GM06990 (cell line): ENCODE measurements at places on chromosomes 2 and 18.
A peak's percentile ranks its signal among the peaks of the same experiment; 100 is the strongest.

- DNase-seq: no peak
Observed at GRCh38 chr2:191521608-191522208, 156.2 kb upstream of the NABP1 start.

- DNase-seq: no peak
Observed at GRCh38 chr2:66872081-66872985, 437.4 kb downstream of the MEIS1 start.

DNA sequence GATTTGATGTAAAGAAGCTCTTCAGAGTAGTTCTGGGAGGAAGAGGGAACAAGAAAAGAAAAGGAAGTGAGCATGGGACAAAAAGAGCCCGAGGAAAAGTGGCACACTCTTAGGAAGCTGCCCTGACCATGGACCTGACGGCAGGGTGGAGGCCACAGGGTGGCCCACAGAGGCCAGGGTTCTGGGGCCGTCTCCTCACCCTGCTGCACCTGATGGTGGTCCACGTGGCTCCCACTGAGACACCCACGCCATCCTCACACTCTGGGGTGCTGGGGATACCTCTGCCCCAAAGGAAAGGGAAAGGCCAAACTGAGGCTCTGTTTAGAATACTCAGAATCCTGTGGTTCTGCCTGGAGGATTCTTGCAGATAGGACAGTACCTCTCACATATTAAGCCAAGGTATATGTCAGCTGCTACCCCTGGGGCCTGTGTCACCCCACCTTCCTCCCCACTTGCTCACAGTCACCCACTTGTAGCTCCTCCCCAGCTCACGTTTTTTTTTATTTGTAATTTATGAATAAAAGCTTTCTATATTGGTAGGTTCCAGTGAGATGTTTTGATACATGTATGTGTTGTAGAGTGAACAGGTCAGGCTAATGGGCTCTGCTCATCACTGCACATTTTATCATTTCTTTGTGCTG lies 171.1 kb downstream of the LDLRAD4 start:
- DNase-seq: no peak

- DNase-seq: no peak
Observed at GRCh38 chr2:121504316-121504715, 26.4 kb upstream of the RNU4ATAC start.

- no peak for DNase-seq
Observed at GRCh38 chr18:36582988-36583745, 245.6 kb downstream of the TPGS2 start.

GRCh38 chr2:8957628-8958027 lies 45.9 kb downstream of the MBOAT2 start:
- DNase-seq: no peak

GRCh38 chr18:65990174-65990690 lies 239.4 kb downstream of the CDH7 start:
- no peak for DNase-seq

DNA sequence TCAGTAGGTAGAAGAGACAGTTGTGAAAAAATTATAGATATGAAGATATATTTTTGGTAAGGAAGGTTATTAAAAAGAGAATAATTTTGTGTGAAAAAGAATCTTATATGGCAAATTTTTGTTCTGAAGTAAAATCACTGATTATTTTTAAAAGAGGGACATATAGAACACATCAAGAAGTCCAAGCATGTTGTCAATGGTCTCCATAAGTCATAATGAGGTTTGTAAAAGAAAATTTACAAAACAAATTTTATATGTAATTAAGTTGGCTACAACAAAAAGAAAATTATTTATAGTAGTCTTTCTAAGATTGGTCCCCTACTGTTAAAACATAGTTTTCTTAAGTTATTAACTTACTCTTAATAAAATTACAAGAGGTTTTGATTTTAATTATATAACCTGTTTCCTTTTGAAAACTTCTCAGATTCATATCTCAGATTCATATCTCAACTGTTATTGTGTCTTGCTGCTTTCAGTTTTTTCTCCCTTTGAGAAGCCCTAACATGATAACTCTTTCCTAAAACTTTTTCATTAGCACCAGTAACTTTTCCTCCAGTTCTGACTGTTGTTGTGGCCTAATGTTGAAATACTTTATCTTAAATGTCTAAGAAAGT lies 81.2 kb downstream of the SH3YL1 start:
- no peak for DNase-seq

DNA sequence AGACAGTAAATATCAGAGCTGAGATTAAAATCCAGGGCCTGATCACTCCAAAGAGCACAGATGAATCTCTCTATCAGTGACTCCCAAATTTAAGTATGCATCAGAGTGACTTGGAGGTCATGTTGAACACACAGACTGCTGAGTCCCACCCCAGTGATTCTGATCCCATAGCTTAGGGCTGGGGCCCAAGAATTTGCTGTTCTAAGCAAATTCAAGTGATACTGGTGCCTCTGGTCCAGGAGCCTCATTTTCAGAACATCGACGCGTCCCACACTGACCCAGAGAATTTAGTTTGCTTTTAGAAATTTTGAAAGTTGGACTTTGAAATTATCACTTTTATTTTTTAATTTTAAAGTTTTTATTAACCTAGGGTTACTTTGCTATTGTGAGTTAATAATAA lies 72.7 kb upstream of the NETO1 start:
- DNase-seq: no peak

DNA sequence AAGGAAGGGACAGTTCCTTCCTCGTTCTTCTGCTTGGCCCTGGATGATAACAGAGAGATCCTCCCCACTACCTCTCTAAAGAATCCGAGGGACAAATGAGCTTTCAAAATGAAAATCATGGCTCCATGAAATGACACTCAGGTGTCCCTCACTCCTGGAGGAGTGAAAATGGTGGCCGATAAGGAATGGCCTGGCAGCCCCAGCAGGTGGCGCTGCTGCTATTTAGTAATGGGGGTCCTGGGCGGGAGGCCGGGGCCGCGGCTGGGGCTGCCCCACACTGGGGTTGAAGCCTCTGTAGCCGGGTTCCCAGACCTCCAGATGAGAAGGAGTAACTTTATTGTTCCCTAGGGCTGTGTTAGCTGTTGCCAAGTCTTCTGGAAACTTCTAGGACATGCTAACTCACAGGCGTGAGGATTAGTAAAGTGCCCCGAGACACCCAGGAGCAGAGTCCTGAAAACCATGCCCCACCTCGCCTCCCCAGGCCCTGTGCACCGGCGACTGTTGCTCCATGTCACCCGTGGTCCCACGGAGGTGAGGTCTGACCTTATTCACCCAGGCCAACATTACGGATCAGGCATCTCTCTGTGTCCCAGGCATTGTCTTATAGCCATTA lies 138.0 kb downstream of the CTIF start:
- peak; percentile 48 for DNase-seq

- DNase-seq: peak; percentile 78
Observed at GRCh38 chr2:236568068-236568921, 1.3 kb upstream of the ACKR3 start.

DNA sequence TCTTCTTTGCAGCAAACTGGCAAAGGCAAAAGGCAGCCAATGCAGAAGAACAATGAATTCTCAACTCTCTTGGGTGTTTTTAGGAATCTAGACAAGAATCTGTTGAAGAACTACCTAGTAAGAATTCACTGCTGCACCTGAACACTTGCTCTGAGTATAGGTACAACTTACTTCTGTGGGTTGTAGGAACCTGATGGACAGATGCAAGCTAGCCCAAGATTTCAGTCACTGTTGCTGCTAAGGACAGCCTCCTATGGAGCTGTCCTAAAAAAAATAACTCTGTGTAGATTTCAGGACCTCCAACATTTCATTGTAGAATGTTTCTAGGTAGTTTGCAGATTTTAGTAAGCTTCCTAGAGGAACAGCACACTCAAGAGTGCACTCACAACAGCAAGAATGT lies 363.5 kb downstream of the CBLN2 start:
- DNase-seq: no peak

- no peak for DNase-seq
Observed at GRCh38 chr2:148342086-148342485, 302.5 kb upstream of the EPC2 start.

- no peak for DNase-seq
Observed at GRCh38 chr2:219167997-219168396, 1.8 kb downstream of the SLC23A3 start.

DNA sequence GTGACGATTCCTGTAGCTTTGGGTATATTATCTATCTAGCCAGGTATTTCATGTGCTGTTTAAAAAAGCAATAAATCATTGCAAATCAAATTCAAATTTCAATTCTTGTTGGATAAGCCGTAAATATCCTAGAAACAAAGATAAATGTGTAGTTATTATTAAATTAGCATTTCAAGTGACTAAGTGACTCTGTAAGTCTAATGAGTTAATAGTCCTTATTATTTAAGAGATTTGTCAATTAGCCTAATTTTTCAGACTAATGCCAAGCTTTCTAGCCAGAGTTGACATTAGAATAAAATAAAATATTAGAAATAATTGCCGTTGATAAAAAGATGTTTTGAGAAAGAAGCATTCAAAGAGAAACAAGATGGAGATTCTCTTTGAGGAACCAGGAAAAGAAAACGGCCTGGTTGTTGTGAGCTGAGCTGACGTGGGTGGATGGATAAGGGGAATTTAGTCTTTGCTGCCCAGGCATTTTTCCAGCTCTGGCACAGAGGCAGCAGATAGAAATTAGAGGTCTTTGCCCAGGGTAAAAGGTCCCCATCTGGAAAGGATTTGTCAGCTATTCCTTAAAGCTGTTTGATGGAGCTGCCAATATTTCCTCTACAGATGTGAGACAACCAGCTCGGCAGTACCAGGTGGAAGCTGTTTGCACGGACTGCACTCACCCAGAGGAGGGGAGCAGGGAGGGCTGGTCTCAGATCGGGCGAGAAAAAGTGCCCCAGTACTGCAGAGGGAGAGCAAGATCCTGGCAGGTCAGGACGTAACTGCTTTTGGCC lies 117.3 kb upstream of the SEC11C start:
- DNase-seq: no peak

DNA sequence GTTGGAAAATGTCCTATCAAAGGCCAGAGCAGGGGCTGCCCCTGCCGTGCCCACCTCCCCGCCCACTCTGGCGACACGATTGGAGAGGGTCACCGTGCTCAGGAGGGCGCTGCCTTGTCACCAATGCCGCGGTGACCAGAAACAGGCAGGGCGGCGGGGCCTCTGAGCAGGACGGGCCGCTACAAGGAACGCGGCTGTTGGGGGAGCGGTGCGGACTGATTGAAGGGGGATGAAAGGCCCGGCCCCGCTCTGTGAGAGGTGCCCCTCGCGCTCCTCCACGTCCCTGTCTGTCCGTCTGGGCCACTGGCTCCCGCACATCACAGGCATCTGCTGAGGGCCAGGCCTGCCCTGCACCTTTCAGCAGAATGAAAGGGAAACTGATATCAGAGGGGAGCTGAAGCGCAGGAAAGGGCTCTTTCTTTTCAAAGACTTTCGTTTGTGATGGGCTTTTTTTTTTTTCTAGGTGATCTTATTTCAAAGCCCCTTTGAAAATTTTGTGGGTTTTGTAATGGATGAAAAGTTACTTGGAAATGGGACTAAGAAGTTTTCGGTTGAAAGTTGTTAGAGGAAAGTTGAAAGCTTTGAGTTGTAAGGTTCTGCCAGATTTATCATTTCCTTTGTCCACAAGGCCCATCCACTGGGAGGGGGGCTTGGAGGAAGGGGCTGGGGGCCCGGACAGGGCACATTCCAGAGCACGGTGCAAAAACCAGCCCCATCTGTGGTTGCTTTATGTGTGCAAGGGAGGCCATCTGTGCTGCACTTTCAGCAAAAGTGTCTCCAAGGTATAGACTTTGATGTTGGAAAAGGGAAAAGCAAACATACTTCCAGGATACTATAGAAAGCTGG lies 244.2 kb downstream of the KLHL29 start:
- no peak for DNase-seq

GRCh38 chr2:110105608-110106467 lies 9.8 kb downstream of the MALL start:
- DNase-seq: no peak

DNA sequence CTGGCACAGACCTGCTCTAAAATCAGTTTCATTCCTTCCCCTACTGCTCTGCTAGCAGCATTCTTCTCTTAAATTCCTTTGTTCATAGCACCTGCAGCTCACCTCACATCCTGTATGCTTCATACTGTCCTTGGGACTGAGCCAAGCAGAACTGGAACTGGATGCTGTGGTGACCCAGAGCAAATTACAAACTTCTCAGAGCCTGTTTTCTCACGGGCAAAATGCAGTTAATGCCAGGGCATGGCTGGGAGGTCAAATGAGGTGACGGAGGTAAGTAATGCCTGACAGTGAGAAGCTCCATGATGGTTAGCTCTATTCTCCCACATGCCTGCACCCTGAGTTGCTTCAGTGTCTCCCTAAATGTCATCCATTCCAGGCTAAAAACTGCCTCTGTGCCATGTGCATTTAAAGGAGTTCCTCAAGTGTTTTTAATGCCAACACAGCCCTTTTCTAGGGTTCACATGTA lies 29.7 kb downstream of the C2orf42 start:
- DNase-seq: peak; percentile 75

DNA sequence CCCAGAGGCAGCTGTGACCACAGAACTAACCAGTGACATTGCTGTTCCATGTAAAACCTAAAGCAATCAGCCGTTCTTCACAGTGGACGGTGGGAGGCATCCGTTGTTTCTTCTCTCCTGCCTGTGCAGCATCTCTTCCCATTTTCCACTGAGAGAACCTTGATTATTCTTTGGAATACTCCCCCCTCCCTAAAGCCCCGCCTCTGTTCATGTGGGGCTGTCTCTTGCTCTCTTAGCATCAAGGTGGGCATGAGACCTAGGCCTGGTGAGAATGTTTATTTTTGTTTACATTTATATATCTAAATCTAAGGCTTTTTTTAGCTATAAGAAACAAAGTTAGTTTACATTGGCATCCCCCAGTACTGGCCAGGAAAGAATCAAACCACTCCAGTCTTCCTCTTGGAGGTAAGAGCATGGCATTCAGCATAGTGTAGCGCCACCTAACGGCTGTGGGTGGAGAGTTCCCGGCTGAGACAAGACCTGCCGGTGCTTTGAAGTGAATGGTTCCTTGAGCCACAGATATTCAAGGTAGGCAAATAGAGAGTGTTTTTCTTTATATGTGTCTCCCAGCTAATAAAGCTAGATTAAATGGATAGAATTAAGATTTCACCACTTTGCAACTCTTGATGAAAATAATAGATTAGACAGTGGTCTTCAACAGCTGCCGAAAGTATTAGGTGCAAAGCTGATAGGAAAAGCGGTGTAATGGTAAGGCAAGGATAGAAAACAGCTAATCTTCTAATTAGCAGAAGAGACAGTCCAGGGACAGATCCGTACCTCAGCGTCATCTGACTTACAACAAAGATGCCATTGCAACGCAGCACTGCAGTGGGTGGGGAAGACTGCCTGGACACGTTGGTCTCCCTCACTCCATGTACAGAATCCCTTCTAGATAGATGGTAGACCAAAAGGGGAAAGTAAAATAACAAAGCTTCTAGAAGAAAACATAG lies 219.6 kb upstream of the RAB12 start:
- DNase-seq: no peak

DNA sequence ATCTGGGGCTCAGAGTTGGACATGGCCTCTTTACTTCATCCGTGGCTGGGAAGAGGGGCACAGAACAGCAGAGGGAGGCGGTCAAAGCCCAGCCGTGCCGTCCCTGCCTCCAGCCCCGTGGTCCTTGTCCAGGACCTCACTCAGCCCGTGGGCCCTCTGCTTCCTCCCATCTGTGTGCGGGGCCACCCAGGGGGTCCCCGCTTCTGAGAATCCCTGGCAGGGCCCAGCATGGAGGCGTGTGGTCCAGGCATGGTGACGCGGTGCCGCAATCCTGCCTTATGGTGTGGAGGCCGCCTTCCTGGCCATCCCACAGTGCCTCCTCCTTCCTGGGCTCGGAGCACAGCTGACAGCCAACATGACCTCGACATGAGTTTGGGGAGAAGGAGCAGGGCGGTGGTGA lies 232.6 kb downstream of the FAM210A start:
- no peak for DNase-seq

- DNase-seq: no peak
Observed at GRCh38 chr2:158099716-158100115, 2.0 kb upstream of the UPP2 start.
